A549 treated with dexamethasone at 1 μM for 4 hours (cell line): ENCODE measurements at places on chromosomes 6 and 20. TPM values are rescaled to one million over a fixed set of nuclear protein-coding genes. Genes with fewer than 3 reads are reported as not detected.

The SSTR4 gene
- 0.43 to 1.1 TPM (median 0.64 TPM) in 5 replicates for total RNA-seq

The SPTLC3 gene
- total RNA-seq: 0.01 to 0.12 TPM (median 0.06 TPM) in 4 of 5 replicates, not detected in the other

The GGTLC1 gene
- not detected in 5 replicates for total RNA-seq

The IL17F gene
- total RNA-seq: not detected in 5 replicates

The PTPRT gene
- not detected in 5 replicates for total RNA-seq

The TNF gene
- total RNA-seq: 0.06 TPM in 1 of 5 replicates, not detected in the others

The SLC17A4 gene
- 0.02 TPM in 1 of 5 replicates, not detected in the others for total RNA-seq

The HLA-DPA1 gene
- 0.09 to 0.11 TPM in 2 of 5 replicates, not detected in the others for total RNA-seq

The FAM209B gene
- 0.17 to 0.48 TPM (median 0.28 TPM) in 5 replicates for total RNA-seq

The HLA-DQA1 gene
- not detected in 5 replicates for total RNA-seq

The SLC17A2 gene
- not detected in 5 replicates for total RNA-seq
